ENCODE measurements at places on chromosomes 1 and 21. TPM values are rescaled to one million over a fixed set of nuclear protein-coding genes. Genes with fewer than 3 reads are reported as not detected.

The OR4F29 gene
- 0.09 TPM for total RNA-seq

The HLX gene
- total RNA-seq, result 6.4 TPM

The CELA2A gene
- 0.14 TPM for total RNA-seq

The SYT14 gene
- 0.65 TPM for total RNA-seq

The CCDC181 gene
- 0.14 TPM for total RNA-seq

The TGFBR3 gene
- total RNA-seq, result 77.4 TPM

The RHOU gene
- total RNA-seq, result 14.8 TPM

The IL12RB2 gene
- total RNA-seq, result not detected

The SYT6 gene
- total RNA-seq, result not detected

The APCS gene
- not detected for total RNA-seq

The RSPH1 gene
- 0.14 TPM for total RNA-seq

The SYCP1 gene
- not detected for total RNA-seq

The TRIM46 gene
- total RNA-seq, result 2.5 TPM

The OR6K3 gene
- total RNA-seq, result not detected

The FASLG gene
- not detected for total RNA-seq

The WLS gene
- total RNA-seq, result 109 TPM

The ENAH gene
- total RNA-seq, result 109 TPM

The RAVER2 gene
- total RNA-seq, result 5.1 TPM

The KRTAP11-1 gene
- not detected for total RNA-seq

The CSDE1 gene
- total RNA-seq, result 1,025 TPM

The PRDM16 gene
- 1.2 TPM for total RNA-seq

The PTPN7 gene
- not detected for total RNA-seq

The PIAS3 gene
- total RNA-seq, result 4.3 TPM

The GBP6 gene
- total RNA-seq, result not detected

The FBXO2 gene
- total RNA-seq, result 2.8 TPM

The F5 gene
- not detected for total RNA-seq

The CRP gene
- not detected for total RNA-seq

The TENT5C gene
- 9.0 TPM for total RNA-seq

The TMEM269 gene
- under 0.01 TPM for total RNA-seq

The C1QC gene
- total RNA-seq, result 0.14 TPM

The LCE2B gene
- not detected for total RNA-seq

The RBP7 gene
- total RNA-seq, result not detected

The EPHA2 gene
- total RNA-seq, result 11.7 TPM

The NEGR1 gene
- total RNA-seq, result 22.2 TPM

The TTC39A gene
- 0.74 TPM for total RNA-seq

The RGS7 gene
- total RNA-seq, result under 0.01 TPM

The GCSAML gene
- total RNA-seq, result not detected
